ENCODE measurements at places on chromosomes 2 and 18.
A peak's percentile ranks its signal among the peaks of the same experiment; 100 is the strongest.

- no peak for DNase-seq
Observed at GRCh38 chr18:24342347-24342746, 55.3 kb downstream of the OSBPL1A start.

DNA sequence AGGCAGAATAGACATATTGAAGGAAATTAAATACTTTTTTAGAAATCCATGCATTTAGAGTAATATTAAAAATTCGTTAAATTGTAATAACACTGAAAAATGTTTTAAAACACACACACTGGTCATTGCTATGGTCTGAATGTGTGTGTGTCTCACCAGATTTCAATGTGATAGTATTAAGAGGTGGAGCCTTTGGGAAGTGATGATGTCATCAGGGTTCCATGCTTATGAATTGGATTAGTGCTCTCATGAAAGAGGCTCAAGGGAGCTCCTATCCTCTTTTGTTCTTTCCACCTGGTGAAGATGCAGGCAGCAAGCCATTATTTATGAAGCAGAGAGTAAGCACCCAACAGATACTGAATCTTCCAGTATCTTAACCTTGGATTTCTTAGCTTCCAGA is 441.8 kb downstream of the CDH2 start:
- DNase-seq: no peak

DNA sequence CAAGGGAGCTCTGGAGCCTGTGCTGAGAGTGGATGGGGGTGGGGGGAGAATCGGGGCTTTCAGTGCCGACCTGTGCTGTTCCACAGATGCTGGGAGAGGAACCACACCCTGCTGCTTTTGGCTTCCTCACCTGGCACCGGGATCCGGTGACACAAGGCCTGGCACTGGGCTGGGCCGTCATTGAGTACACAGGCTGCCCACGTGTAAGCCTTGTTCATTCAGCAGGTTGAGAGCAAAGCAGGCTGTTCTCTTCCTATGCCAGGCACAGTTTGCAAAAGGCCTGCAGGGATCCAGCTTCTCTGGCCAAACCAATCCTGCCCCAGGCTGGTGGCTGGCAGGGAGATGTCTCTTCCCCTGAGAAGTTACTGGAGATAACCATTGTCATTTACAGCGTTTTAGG is 17.1 kb downstream of the TRIB2 start:
- DNase-seq: no peak

DNA sequence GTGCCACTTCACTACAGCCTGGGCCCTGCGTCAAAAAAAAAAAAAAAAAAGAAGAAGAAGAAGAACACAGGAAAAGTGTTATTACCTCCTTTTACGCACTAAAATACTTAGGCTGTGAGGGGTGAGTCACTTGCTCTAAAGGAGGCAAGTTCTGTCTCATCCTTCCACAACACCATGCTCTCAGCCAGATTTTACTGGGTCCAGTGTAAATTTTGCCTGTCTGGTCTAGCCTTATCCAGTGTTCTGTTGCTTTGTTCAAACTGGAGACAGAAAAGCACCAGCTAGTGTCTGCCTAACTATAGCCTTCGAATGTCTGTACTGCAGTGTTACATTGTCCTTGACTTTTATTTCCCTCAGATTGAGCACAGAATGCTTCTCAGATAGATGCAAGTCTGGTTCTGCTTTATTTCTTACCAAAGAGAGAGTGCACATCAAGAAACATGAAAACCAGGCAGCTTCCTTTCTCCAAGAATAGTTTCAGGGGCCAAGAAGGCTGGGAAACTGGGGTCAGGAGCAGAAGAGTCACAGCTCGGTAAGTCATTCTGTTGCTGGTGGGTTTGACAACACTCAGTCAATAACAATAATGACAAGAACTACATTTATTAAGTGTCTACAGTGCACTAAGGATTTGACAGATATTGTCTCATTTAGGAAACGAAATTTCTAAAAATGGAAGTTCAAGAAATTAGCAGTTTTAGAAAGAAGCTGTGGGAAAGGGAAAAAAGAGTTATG is 3.1 kb upstream of the MSGN1 start:
- no peak for DNase-seq

- no peak for DNase-seq
Observed at GRCh38 chr18:48455555-48456478, 46.6 kb upstream of the ZBTB7C start.

GRCh38 chr18:69599377-69599776 is 198.7 kb downstream of the DOK6 start:
- peak; percentile 29 for DNase-seq

GRCh38 chr2:11481789-11482472 is 16.0 kb upstream of the E2F6 start:
- DNase-seq: no peak

GRCh38 chr18:5874336-5874735 is 21.0 kb downstream of the TMEM200C start:
- no peak for DNase-seq

GRCh38 chr2:106833256-106833655 is 52.7 kb downstream of the ST6GAL2 start:
- no peak for DNase-seq
